ENCODE measurements at places on chromosomes 12 and 14.
A peak's percentile ranks its signal among the peaks of the same experiment; 100 is the strongest.

DNA sequence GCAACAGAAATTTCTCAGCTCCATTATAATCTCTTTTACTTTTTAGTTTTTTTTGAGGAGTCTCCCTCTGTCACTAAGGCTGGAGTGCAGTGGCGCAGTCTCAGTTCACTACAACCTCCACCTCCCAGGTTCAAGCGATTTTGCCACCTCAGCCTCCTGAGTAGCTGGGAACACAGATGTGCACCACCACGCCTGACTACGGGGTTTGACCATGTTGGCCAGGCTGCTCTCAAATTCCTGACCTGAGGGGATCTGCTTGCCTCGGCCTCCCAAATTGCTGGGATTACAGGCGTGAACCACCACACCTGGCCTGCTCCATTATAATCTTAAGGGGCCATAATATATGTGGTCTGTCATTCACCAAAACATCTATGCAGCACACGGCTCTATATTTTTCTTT, 23.4 kb downstream of the HNRNPC start:
- DNase-seq = no peak

DNA sequence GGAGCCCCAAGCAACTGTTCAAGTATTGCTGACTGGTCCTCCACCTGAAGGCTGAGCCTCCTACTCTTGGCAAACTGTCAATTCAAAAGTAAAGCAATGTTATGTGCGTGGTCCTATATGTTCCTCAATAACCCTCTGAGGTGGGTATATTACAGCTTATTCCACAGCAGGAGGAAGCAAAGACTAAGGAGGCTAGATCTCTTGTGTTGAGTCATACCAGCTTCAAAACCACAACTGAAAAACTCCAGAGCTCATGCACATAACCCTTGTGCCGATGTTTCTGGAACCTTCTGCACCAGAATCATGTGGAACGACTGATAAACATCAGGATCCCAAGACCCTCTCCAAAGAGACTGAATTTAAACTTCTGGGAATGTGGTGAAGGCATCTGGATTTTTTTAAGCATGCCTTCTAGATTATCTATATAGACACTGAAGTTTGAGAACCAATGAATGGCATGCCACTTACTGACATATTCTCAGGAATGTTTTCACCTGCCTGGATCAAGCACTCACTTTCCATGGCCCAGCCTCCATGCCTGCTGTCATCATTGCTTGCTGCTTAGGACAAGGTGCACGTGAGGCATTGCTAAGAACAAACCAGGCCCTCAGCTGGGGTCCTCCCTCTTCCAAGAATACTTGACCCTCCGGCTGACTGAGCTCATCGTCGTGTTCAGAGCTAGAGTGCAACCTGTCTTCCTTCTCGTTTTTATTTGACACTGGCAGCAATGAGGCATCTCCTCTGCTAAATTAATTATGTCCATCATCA, 194.7 kb downstream of the BCL11B start:
- no peak for DNase-seq

DNA sequence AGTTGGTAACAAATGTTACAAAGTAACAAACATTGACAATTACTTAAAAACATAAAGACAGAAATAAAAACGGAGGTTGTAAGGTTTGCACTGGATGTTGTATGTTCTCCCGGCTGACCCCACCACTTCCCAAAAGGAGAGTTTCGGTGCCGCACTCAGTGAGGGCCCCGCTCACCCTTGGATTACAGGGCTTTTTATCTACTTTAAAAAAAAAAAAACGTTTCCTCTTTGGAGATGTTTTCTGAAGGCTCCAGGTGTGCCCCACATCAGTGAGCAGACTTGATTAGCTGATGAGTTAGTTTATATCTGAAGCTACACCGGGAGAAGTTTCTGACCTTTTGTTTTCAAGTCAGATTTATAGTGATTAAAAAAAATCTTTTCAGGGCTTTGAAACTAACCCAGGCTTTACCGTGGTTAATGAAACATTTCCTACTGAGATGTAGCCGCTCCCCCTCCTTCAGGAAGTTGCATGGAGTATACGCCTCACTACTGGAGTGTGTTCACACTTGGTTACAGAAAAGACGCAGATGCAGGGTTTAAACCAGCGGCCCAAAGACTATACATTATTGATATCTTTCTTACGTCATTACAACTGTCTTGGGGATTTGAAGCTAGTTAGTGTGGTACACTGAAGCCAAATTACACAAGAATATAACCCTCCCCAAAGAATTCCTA, 38.0 kb upstream of the BCL7A start:
- no peak for DNase-seq

- DNase-seq = no peak
These were observed 123.8 kb downstream of the NPAS3 start for GRCh38 chr14:33062476-33062875.

GRCh38 chr14:19799880-19800279, 3.7 kb upstream of the OR4N2 start:
- no peak for DNase-seq

DNA sequence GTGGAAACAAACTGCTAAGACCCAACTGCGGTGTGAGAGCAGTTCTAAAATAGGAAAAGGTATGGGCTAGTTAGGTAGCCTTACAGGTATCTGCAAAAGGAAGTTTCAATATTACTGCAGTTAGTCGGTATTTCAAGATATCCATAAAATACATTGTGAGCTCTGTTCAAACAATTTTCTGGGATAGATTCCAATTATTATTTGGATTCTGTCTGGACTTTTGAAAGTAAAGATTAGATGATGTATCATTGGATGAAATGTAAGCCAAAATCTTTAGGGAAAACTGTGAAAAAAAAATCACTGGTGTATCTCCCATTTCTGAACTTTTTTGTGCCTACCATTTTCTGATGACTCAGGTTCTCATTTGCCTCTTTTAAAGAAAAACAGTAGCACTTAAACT, 621.6 kb downstream of the CCER1 start:
- DNase-seq = no peak

- DNase-seq = no peak
These were observed 353.0 kb upstream of the TMTC1 start for GRCh38 chr12:30136696-30137095.

DNA sequence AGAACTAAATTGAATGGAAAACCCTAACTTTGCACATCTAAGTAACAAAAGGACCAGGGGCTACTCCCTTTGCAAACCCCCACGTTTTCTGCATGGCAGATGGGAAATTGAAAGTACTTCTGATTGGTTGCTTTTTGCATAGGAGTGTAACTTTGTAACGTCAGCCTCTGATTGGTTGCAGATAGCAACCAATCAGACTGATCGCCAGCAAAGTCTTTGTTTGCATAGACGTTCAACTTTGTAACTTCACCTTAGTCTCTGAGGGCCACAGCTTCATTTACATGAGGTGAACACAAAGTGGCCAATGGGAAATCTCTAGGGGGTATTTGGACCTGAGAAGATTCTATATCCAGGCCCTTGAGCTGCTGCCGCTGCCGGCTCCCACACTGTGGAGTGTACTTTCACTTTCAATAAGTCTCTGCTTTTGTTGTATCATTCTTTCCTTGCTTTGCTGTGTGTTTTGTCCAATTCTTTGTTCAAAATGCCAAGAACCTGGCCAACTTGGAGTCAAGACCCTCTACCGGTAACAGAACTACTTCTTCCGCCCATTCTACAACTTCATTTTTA, 102.5 kb upstream of the PRICKLE1 start:
- no peak for DNase-seq

DNA sequence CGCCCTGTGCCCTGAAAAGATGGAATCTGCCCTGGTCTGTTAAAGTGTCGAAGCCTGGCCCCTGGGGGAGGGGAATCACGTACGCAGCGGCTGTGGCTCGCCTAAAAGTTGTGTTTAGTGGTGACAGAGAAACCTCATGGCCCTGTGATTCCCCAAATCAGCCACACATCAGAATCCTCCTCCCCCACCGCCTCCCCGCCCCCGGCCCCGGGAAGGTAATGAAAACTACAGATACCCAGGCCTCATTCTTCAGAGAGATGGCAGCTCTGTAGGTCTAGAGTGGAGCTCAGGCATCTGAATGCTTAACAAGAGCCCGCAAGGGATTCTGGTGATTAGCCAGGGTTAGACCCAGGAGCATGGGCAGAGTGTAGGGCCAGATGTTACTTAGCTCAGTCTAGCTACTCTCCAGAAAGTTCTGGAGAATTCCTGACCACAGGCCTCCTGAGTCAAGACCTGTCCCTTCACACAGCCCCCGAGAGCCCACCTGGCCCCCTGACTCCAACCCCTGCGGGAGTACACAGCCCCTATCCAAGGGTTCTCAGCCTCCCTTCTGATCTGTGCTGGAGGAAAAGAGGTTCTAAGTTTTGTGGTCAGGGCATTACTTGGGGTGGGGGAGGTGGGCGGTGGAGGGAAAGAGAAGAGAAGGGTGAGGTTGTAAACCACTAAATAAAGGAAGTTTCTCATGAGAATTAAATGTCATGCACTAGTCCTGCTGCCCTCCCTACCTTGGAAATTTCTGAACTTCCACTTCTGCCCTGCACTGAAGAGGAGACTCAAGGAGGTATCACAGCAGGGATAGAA, 114.8 kb downstream of the PLXNC1 start:
- DNase-seq = peak; percentile 29

DNA sequence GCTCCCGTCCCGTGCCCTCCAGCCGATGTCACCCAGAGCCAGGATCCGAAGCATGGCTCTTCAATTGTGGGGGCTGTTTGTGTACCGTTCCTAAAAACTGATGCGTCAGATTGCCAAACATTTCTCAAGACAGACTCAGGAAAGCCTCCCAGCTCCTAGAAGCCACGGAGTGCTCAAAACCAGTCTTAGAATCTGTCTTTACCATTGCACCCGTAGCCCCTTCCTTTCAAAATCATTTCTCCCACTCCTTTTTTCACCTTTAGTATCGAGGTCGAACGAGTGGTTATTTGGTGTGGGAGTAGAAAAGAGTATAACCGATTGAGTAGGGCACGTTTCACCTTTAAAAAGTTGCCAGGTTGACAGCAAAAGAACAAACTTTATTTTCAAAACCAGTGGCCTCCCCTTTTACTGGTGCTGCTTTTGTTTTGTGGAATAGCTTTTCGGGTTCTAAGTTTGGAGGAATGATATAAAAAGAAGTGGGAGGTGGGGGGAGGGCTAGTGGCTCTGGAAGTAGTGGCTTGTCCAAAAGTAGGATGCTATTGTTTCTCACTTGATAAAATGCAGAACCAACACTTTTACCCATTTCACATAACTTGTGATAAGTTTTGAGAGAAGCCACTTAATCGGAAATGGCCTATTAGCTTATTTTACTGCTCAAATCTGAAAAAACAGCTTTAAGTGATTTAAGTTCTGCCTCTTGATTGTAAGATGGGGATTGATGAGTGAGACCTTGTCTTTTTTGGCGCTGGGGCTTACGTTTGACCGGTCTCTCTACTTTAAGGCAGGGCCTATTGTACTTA, 803 bp downstream of the STK38L start:
- no peak for DNase-seq

GRCh38 chr14:59213368-59214315, 25.2 kb downstream of the DAAM1 start:
- DNase-seq = no peak

- no peak for DNase-seq
These were observed 90.6 kb upstream of the NUDT4 start for GRCh38 chr12:93287149-93287548.

DNA sequence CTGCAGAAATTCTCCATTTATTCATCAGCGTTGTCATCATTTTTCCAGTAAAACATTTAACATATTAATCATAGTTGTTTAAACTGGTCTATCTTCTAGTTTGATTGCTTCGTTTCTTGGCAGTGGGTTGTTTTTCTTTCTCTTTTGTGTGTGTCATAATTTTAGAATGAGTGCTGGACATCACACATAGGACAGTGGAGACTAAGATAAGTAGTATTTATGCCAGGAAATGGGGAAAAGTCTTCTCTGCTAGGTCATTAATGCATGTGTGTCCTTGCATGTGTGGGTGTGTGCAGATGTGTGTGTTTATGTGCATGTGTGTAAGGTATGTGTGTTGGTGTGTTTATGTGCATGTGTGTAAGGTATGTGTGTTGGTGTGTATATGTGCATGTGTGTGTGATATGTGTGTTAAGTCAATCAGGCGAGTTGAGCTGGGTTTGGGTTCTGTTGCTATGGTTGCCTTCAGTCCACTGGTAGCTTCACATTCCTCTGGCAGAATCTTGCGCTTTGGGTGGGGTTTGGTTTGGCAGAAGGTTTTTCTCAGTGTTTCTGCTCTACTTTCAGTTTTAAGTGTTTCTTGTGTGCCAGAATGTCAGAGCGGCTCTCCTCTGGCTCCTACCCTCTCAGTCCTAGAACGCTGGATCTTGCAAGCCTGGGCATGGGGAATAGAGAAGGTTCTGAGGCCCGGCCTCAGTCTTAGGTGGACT, 7.8 kb upstream of the ADGRD1 start:
- no peak for DNase-seq

GRCh38 chr14:33435911-33436689, 497.4 kb downstream of the NPAS3 start:
- no peak for DNase-seq

- no peak for DNase-seq
These were observed 26.8 kb downstream of the CCDC177 start for GRCh38 chr14:69547701-69548348.

DNA sequence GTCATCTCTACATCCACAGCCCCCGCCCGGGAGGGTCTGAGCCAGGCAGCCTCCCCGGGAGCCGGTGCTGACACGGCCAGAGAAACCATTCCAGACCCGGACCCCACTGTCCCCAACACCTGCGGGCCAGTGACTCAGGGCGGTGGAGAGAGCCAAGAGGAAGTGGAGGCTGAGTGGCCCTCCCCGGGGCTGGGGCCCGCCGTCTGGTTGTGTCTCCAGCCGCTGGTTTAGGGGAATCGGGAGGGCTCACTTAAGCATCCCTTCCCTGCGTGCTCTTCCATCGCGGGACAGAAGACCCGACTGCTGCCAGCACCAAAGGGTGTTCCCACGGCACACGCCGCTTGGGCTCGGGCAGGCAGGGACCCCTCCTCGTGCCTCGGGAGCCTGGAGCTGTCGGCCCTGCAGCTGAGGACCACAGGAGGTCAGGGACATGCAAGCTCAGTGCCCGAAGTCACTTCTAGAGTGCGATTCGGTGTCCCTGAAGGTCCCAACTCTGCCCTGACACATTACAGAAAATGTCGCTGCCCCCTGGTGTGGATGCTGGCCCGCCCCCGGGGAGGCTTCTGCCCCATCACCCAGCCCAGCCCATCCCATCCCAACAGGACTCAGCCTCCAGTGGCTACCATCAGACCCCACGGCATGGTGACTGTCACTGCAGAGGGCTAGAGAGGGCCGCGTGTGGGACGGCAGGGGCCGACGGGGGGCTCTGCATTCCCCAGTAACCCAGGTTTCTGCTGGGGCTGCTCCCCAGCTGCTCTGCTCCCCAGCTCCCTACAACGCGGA, 50.8 kb downstream of the GALNT9 start:
- no peak for DNase-seq

DNA sequence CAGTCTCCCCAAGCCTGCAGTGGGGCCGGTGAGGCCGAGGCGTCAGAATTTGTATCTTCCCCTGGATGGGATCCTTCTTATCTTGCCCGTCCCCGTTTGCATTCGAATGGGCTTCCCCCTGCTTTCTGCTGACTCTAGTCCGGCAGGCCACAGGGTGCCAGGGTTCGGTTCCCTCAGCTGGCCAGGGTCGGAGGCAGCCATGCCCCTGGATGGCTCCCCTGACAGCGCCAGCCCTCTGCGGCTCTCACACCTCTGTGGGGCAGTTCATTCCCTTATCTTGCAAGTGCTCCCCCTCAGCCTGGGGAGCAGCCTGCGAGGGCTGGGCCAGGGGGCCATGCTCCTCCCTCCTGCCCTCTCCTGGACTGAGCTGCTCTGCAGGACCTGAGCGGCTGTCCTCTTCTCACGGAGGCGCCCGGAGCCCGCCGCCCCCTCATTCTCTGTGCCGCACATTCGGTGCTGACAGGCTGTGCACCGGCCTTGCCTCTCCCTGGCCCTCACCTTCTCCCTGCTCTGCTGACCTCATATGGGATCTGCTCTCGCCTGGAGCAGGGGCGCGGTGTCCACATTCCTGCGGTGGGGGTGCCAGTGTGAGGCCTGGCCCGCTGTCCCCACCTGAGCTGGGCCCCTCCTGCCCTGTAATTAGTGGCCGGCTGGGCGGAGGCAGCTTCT, 32.8 kb downstream of the KIF26A start:
- DNase-seq = no peak
